Putamen (tissue), 1 donor: ENCODE measurements at places on chromosomes 1 and 21.

- DNase-seq, result no peak
Measured at GRCh38 chr1:178552856-178553255, 39.9 kb downstream of the TEX35 start.

GRCh38 chr1:38730511-38731397 is 128.8 kb downstream of the RRAGC start:
- DNase-seq, result no peak

DNA sequence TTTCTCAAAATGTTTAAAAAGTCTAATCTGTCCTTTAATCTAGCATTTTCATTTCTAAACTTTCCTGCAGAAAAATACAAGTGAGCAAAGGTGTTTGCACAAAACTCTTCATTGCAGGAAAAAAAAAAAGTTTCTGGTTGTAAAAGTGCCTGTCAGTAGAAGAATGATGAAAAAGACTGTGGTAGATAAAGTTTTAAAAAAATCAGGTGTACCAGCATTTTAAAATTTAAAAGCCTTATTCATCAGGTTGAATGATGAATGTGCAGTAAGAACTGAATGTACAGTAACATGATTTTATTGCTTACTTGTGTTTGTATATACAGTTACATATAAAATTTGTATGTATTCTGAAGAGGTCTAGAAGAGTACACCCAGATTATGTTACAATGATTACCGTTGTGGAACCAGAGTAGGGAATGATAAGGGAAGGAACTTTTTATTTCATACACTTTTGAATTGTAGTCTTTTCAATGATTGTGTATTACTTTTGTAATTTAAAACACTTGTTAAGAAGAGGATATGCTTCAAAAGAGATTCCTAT is 54.0 kb downstream of the FNBP1L start:
- DNase-seq, result no peak

DNA sequence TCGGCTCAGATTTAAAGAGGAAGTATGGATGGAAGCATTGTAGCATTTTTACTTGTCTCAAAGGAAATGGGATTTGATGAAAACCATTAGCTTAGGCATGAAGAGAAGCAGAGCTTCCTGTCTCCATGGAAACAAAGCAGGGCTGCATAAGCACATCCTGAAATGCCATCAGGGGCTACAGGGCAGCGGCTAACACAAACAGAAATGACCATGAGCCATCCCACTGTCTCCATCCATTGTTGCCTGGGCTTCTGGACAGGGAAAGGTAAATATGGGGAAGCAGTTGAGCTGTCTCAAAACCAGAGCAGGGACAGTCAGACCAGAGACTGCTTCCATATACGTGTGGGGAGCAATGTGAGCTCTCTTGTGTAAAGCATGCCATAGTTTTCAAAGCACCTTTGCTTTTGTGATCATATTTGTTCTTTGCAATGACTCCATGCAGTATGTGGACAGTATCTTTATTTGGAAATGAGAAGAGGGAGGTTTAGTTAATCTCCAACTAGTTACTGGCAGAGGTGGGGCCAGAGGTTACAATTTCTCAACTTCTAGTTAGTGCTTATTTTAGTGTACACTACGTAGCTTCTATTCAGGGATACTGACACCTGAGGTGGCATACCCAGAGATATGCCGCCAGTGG is 176.1 kb downstream of the CACNA1E start:
- DNase-seq, result no peak

DNA sequence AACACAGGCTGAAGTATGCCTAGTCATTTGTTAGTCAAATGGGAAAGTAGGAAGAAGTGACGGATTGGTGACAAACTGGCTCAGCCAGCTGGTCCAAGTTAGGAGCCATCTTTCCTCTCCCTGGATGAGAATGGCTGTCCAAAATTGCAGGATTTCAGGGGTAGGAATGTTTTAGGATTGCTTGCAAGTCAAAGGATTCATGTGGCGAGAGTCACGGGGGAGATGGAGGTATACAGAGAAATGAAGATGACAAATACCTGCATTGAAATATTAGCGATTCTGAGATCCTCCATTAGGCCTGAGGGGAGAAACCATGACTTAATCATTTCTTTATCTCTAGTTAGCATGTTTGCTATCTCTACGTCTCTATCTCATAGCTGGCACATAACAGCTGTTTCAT is 41.8 kb upstream of the PIGC start:
- no peak for DNase-seq

DNA sequence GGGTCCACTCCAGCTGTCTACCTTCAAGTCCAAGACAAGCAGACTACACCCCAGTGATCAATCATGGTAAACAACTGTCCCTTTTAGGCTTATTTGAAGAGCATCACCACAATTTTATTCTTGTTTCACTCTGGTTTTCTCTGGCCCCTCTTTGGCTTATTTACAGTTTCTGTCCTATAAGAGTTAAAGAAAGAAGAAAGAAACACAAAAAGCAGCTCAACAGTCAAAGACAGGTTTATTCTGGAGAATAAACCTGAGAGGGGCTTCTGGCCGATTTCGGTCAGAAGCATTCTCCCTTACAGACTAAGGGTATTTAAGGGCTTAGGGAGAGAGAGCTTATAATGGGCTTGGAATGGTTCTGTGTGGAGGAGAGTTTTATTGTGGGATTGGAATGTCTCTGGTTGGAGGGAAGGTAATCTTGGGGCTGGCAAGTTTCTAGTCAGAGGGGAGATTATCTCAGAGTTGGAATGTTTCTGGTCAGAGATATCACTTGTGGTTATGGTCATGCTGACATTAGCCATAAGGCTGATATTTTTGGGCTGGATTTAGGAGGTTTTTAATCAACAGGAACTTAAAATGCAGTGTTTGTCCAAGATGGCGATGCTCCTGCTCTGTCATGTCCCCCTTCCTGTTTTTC is 161.0 kb downstream of the URB2 start:
- DNase-seq, result no peak

- DNase-seq, result no peak
Measured at GRCh38 chr1:114524944-114525343, 13.9 kb upstream of the TRIM33 start.

DNA sequence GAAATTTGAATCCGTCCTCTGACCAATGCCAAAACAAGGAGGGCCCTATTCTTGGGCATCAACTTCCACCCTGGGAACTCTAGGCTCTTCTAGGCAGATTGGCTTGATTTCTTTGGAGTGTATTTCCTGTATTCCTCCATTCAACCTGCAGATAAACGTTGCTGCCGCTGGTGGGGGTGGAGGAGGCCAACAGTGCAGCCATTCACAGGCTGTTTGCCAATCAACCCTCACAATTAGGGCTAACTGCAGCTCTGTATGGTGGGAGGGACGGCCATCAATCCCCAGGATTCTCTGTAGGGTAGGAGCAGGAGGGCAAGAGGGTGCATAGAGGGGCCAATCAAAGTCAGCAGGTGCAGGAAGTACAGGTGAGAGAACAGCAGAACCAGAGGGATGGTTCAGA is 273.1 kb upstream of the PROX1 start:
- DNase-seq, result no peak

DNA sequence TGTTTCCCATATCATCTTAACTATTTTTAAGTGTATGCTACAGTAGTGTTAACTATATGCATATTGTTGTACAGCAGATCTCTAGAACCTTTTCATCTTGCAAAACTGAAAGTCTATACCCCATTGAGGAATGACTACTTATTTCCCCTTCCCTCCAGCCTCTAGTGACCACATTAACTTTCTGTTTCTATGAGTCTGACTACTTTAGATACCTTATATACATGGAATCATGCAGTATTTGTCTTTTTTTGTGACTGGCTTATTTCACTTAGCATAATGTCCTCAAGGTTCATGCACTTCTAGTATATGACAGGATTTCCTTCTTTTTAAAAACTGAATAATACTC is 96.5 kb upstream of the BTG3 start:
- no peak for DNase-seq

- no peak for DNase-seq
Measured at GRCh38 chr1:166796620-166797236, 42.5 kb upstream of the POGK start.

DNA sequence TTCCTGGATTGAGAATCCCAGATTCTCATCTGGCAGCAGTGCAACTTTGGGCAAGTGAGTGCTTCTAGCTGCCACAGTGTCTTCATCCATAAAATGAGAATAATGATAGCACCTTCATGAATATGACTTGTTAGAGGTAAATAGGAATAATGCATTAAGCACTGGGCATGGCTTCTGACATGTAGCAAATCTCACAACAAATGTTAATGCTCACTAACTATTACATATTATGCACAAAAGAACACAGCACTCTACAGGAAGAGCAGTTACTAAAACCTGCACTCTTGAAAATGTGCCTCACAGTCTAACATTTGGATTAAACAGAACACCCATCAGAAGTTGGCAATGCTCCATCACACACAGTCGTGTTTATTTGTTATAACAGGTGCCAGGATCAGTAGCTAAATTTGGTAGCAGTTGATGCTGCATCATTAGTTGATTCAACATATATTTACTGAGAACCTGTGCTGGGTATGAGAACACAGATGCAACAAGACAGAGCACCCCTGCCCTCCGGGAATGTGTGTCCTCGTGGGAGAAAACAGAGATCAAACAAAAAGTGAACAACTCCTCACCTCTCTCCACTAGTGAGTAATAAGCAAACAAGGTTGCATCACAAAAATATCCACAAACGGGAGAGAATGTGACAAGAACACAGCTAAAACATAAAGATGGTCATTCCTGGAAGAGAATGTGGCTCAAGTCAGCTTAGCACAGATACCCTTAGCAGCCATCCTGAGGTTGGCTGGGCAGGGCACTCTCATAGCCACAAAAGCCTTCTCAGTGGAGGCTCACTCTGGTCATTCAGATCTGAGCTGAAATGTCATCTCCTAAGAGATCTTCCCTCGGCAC is 26.2 kb upstream of the LBR start:
- no peak for DNase-seq

DNA sequence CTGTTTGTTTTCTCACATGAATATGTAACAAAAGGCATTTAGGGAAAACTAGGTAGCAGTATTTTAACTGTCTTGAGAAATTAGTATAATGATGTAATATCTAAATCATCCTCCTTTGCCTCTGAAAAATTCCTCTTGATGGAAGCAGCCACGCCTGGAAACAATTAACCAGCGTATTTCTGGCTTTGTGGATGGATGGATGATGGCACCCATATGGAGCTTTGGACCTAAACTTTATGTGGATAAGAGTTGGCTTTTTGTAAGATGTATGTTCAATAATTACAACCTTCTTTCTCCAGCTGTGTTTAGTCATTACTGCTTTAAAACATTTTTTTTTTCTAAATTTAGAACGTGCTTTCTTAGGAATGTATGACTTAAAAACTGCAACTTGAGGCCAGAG is 12.7 kb downstream of the CDCA8 start:
- no peak for DNase-seq

GRCh38 chr1:225926551-225927113 is 2.6 kb upstream of the PYCR2 start:
- DNase-seq, result no peak

GRCh38 chr21:31278511-31279130 is 65.4 kb downstream of the TIAM1 start:
- no peak for DNase-seq

DNA sequence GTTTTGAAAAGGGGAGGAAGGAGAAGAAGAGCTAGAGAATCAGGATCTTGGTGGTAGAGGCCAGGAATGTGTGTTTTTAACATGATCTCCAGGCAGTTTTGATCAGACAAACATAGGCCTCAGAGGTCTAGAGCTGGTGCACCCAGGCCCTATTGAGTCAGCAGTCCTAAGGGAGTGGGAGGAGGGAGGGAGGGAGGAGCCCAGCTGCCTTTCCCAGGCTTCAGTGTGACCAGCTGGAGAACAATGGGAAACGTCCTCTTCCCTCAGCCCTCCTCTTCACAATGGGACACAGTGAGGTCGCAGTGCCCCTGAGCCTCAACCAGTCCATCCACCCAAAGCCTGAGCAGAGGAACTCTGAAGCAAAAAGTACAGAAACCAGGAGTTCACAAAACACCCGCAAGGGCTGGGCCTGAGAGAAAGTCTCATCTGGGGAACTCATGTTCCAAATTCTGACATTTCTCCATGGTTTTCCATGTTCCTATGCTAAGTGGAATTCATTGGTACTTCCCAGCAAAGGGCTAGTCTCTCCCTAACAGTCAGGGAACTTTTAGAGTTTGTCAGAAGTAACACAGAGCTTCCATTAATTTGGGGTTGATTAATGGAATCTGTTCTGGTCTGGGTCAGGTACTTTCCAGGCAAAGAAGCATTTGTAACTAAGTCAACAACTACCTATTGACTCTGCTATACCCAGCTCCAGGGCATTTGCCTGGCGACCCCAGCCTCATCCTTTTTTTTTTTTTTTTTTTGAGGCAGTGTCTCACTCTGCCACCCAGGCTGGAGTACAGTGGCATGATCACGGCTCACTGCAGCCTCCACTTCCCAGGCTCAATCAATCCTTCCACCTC is 37.5 kb downstream of the ELAPOR1 start:
- DNase-seq, result peak; percentile 85

GRCh38 chr1:67126111-67126746 is 8.5 kb downstream of the C1orf141 start:
- DNase-seq, result no peak

GRCh38 chr1:167981933-167982332 is 45.1 kb upstream of the MPC2 start:
- DNase-seq, result no peak

GRCh38 chr1:119732465-119733168 is 20.9 kb downstream of the PHGDH start:
- DNase-seq, result peak; percentile 90

DNA sequence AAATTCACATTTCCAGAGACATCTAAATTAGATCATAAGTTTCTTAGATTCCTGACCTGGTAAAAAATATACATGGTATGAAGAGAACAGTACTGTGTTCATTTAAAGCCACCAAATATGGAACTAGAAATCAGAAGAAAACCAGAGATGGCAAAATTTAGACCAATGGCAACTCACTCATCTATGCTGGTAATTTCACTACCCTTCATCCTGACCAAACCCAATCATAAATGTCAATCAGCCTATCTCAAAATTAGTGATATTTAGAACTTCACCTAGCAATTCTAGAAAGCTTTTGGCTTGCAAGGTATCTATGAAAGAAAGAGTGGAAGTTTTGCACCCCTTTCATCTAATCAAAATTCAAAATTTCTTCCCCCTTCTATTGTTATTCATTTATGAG is 107.7 kb downstream of the NIBAN1 start:
- DNase-seq, result no peak

- DNase-seq, result peak; percentile 34
Measured at GRCh38 chr21:34510148-34511142, 1.6 kb downstream of the KCNE1 start.

- DNase-seq, result peak; percentile 30
Measured at GRCh38 chr1:156194300-156194652, 372 bp downstream of the SLC25A44 start.

GRCh38 chr1:59617434-59617833 is 197.3 kb upstream of the HOOK1 start:
- DNase-seq, result no peak

DNA sequence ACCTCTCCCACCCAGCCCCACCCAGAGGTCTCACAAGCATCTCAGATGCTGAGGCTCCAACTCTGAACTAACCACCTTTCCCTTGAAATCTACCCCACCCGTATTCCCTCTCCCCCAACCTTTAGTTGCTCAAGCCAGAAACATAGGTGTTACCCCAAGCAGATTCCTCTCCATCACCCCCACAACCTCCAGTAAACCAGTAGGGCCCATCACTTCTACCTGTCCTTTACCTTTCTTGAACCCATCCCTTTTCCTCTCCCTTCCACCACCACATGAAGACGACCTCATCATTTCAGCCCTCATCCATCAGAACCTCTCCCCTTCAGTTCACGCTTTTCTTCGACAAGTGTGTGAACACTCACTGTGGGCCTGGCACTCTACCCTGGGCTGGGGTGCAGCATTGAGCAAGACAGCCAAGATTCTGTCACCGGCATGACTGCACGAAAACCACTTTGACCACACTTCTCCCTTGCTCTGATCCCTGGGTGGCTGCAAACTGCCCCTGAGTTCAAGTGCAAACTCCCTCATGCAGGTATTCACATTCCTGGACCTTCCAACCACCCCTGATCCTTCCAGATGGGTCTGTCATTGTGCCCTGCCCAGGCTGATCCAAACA is 65.5 kb upstream of the LAPTM5 start:
- no peak for DNase-seq
